Stimulated activated CD8-positive, alpha-beta memory T cell treated with anti-CD3 and anti-CD28 coated beads, Interleukin-2, amount 100 ng/mL, for 1 hour (primary cell): ENCODE measurements at places on chromosomes 3 and 15.

- no peak for DNase-seq
Observed at GRCh38 chr3:190323246-190323626, 990 bp upstream of the CLDN1 start.

DNA sequence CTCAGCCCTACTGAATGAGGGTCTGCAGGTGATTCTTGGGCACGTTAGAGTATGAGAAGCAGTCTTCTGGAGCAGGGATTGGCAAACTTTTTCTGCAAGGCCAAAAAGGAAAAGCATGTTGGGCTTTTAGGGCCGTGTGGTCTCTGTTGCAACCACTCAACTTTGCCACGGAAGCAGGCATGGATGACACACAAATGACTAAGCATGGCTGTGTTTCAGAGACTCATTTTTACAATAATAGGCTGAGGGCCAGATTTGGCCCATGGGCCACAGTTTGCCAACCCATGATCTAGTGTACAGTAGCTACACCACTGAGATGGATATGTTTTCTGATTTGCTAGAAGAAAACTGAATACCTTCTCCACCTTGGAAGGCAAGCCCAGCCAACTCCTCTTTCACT, 66.1 kb upstream of the PRICKLE2 start:
- no peak for DNase-seq

DNA sequence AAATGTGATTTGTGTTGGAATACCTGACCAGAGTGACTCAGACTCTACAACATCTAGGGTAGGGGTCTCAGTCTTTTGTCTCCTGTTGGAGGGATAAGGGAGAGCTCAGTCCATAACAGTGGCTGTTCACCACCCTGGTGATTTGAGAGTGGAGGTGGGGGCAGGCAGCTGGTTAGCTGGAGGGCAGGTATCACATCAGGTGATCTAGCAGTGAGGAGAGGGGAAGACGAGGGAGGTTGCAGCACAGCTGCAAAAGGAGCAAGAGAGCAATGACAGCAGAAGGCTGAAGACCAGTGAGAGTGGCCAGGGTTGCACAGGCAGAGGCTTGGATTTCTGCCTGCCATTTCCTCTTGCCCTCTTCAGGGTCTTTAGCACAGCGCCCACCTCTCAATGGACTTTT, 38.4 kb downstream of the PLCL2 start:
- no peak for DNase-seq

- no peak for DNase-seq
Observed at GRCh38 chr3:100329800-100330489, 4.6 kb upstream of the NIT2 start.

- DNase-seq: no peak
Observed at GRCh38 chr3:130850843-130851242, 43.0 kb upstream of the ATP2C1 start.

DNA sequence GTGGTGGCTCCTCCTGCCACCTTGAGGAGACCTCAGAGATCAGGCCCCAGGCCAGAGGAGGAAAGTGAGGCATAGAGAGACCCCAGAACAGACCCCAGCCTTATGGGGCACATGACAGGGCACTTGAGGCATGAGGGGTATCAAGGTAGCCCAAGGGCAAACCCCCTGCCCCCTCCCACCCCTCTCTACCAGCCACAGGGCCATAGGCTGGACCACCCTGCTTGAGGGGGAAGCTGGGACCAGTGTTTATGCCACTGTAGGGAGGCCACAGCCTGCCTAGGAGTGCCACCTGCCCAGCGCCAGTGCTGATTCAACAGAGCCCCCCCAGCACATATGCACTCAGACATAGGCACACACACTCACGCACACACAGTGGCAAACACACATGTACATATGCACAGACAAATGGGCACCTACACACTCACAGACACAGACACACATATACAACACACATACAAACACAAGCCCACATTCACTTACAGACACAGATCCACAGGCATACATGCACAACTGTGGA, 10.3 kb downstream of the MYL3 start:
- no peak for DNase-seq

DNA sequence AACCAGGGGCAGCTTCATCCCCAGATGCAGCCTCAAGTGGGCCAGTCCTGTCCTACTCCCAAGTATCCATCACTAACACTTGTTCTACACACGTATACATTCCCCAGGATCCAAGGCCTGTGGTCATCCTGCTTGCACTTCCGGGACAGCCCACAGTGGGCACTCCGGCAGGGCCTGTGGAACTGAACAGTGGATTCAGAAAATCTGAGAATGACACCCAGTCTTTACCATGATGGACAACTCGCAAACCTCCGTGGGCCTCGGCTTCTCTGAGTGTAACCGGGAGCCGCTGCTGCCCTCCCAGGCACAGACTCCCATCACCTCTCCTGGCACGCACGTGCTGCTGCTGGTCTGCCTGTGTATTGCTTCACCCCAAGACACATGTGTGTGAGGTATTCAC, 59.6 kb downstream of the ATP10A start:
- DNase-seq: no peak

- no peak for DNase-seq
Observed at GRCh38 chr3:51340989-51341636, 44.0 kb upstream of the MANF start.

- no peak for DNase-seq
Observed at GRCh38 chr3:157607826-157608405, 104.7 kb upstream of the VEPH1 start.

- DNase-seq: no peak
Observed at GRCh38 chr15:63060699-63061098, 18.2 kb downstream of the TPM1 start.

DNA sequence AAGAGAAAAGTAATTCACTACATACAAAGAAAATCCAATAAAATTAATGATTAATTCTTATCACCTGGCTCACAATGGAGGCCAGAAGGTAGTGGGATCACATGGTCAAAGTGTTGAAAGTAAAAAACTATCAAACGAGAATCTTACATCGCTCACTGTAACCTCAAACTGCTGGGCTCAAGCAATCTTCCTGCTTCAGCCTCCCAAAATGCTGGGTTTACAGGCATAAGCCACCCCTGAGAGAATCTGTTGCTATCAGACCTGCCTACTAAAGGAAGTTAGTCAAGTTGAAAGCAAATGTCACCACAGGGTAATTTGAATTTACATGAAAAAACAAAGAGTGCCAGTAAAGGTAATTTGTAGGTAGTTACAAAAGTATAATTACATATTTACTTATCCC, 103.3 kb downstream of the PCCB start:
- no peak for DNase-seq

- no peak for DNase-seq
Observed at GRCh38 chr3:152444029-152444641, 175.4 kb downstream of the MBNL1 start.

GRCh38 chr3:46401579-46401978, 5.3 kb downstream of the CCR5AS start:
- DNase-seq: no peak

DNA sequence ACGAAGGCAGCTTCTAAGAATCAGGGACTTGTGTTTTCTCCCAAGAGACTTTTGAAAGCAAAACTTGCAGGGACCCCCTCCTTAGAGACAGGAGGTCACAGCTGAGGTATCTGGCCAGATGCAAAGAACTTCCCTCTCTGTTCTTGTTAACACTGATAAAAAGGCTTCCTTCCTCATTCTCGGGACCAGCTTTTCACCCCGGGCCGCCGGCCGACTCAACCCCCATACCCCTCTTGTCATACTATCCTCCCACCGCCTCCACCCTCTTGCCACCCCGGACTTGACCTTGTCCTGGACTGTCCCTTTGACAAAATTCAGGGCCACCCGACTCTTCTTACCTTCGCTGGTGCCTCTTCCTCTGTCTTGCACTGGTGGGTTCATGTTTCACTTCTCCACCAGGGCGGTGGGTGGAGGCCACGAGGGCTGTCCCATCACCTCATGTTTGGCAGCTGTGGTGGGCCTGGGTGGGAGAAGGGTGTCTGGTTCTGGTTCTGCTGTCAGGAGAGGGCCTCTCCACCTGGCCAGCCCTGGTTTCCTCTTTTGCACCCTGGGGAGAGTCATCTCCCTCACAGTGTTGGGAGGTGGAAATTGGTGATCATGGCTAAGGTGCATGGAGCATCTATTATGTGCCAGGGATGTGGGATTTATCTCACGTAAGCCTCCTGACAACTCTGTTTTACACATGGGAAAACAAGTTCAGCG, 32.5 kb downstream of the BHLHE40 start:
- DNase-seq: no peak

GRCh38 chr15:37109168-37109871, 9.0 kb upstream of the MEIS2 start:
- no peak for DNase-seq

DNA sequence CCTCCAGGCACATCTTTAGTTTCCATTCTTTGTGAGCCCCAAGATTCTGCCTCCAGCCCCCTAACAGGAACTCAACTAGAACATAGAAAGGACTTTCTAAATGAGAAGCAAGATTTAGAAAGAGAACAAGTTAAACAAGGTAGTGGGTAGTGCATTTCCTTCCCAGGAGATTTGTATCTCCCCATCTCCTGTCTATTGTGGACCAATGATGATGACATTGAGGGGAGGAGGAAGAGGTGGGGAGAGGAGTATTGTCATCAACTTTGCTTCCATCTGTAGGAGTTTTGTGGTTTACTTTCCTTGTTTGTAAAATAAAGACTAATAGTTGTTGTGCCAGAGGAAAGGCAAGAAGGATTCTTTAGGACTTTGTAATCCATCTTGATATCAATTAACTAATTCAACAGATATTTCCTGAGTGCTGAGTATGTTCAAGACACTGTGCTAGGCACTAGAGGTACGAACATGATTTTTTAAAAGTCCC, 235.3 kb upstream of the ROPN1 start:
- DNase-seq: no peak

GRCh38 chr3:43481375-43481774, 140.4 kb downstream of the ANO10 start:
- DNase-seq: no peak

- DNase-seq: no peak
Observed at GRCh38 chr3:13579063-13579462, 30.1 kb downstream of the FBLN2 start.

DNA sequence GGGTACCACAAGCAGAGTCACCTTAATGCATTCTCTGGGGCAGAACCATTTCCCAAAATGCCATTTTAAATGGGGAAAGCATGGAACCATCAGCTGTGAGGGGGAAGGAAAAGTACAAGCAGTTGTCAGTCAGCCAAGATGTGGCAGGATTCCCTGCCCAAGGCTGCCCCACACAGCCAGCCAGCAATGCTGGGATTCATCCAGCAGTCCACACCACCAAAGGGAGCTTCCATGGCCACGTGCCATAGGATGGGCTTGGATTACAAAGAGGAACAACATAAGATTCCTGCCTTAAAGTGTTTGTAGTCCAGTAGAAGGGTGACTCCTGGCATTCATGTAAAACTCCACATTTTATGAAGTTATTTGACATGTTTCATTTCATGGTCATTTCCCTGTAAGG, 233.3 kb downstream of the SHOX2 start:
- no peak for DNase-seq

DNA sequence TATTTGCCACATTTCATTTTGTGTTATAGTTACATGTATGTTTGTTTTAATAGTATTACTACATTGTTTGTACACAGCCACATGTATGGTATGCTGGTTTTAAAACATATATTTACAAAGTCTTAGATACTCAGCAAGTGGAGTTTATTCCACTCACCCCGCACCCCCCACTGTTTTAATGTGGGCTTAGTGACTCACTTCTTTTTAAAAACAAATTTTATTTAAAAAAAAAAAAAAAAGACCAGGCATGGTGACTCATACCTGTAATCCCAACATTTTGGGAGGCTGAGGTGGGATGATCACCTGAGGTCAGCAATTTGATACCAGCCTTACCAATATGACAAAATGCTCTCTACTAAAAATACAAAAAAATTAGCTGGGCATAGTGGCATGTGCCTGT, 26.9 kb upstream of the TJP1 start:
- DNase-seq: no peak

DNA sequence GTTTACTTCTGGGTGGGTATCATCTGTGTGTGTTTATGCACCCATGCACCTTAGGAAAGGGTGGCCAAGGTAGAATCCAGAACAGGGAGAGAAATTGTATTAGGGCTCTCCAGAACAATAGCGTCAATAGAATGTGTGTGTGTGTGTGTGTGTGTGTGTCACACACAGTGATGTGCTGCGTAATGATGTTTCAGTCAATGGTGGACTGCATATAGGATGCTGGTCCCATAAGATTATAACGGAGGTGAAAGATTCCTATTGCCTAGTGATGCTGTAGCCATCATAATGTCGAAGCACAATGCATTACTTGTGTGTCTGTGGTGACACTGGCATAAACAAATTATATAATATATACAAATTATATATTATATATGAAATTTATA, 69.3 kb upstream of the PRR23C start:
- DNase-seq: no peak

DNA sequence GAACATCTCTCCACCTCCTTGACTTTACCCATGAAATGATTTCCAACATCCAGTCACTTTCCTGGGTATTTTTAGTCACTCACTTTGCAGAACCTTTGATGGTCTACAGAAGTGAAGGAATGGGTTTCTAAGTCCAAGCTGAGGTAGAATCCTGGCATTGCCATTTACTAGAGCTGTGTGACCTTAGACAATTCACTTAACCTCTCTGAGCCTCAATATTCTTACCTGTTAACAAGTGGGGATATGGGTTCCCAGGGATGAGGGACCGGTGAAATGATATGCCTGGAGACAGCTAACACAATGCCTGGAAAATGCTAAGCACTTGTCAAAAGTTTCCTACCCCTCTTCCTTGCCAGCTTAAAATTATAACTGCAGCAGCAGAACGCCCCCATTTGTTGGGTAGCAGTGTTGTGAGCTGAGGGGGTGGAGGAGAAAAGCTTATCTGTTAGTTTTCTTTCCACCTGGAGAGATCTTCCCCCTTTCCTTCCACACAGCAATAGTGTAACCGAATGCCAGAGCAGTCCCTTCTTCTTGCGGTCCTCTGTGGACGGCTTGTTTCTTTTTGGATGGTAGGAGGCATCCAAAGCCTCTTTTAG, 319.2 kb upstream of the LRRFIP2 start:
- no peak for DNase-seq

GRCh38 chr15:23539892-23540291, 25.6 kb upstream of the MKRN3 start:
- DNase-seq: no peak
